Transverse colon (tissue), 4 donors: ENCODE measurements at places on chromosomes 4 and X.

GRCh38 chr4:48180234-48180633 lies 46.2 kb upstream of the TXK start:
- no peak for DNase-seq

- no peak for DNase-seq
Observed at GRCh38 chr4:16819652-16820051, 78.8 kb downstream of the LDB2 start.

GRCh38 chrX:82848111-82848510 lies 660.0 kb upstream of the POU3F4 start:
- DNase-seq: no peak

GRCh38 chr4:3372933-3373465 lies 68.8 kb upstream of the HGFAC start:
- DNase-seq: peak; percentile 66

GRCh38 chrX:51496501-51497291 lies at the start of gene NUDT11:
TSS of gene NUDT11 (minus strand) at chrX:51496592. CDS start at chrX:51496444, 148 bp downstream.
- DNase-seq: peak; percentile 46

DNA sequence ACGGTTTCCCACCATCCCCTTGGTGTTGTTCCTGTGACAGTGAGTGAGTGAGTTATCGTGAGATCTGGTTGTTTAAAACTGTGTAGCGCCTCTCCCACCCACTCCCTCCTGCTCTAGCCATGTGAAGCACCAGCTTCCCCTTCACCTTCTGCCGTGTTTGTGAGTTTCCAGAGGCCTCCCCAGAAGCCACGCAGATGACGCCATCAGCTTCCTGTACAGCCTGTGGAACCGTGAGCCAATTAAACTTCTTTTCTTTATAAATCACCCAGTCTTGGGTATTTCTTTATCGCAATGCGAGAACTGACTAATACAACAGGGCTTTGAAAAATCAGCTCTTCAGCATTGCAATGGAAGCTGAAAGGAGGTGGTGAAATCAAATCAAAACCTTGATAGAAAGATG lies 50.0 kb downstream of the FGFBP1 start:
- DNase-seq: no peak

- DNase-seq: no peak
Observed at GRCh38 chr4:48031802-48032525, 15.4 kb downstream of the NIPAL1 start.

DNA sequence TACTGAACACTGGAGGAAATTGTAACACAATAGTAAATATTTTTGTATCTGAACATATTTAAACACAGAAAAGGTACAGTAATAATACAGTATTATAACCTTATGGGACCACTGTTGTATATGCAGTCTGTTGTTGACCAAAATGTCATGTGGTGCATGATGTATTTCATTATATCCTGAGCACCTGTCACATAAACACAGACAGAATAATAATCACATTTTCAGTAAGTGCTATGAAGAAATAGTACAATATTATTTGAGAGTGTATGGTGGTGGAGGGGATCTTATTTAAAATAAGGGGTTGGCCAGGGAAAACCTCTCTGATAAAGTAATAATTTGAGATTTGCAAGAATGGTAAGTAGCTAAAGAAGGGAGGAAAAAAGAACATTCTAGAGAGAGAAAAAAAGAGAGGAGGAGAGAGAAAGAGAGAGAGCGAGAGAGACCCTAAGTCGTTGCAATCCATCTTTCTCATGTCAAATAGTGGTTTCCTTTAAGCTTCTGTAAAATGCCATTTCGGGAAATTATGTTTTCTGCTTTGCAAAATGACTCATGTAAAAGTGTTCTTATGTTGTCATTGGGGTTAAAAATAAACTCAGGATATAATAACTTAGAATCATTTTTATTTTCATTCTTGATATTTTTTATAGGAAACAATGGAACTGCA lies 19.3 kb upstream of the CLNK start:
- DNase-seq: no peak

DNA sequence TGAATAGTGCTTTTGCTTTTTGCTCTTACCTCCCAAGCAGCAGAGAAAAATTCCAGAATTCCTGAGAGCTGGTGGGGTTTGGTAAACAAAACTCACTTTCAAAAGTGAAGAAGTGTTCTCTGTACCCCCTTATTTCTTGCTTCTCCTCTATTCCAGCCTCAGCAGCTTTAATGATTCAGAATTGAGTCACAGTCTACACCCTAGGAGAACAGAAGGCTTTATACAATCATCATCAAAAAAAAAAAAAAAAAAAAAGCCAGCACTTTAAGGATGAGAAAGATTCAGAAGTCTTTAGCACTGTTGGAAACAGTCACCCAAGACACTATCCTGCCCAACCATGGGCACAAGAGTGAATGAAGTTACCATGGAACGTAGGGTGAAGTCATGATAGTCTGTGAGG lies 1583.1 kb upstream of the PCDH10 start:
- no peak for DNase-seq

DNA sequence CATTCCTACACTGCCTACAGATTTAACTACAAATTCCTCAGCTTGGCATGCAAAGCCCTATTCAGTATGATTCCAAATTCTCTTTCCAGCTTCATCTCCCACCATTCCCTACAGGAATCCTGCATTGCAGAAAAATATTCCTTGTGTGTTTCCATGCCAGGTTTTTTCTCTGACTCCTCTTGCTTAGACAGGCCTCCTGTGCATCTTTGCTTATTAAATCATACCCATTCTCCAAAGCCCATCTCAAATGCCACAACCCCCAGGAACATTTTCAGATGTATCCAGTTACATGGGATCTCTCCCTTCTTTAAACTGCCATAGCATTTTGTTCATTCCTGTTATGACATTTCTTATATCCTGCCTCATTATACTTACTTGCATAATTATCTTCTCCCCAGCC lies 106.4 kb upstream of the GRIA3 start:
- no peak for DNase-seq

DNA sequence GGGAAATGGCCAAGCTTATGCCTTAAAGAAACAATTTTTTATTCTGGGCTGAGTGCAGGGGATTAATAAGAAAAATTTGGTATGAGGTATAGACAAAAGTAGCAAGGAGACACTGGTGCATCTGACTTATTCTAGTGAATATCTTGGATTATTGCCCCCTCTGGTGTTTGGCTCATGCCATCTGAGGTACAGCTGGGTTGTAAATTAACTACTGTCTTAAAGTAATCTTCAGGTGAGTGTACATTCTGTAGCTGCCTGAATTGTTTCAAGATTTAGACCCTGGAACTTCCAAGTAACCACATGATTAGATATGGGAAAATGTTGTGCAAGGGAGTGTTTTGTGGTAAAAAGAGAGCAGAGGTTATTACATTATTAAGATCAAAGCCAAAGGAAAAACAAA lies 988.7 kb downstream of the FAM133A start:
- DNase-seq: no peak

DNA sequence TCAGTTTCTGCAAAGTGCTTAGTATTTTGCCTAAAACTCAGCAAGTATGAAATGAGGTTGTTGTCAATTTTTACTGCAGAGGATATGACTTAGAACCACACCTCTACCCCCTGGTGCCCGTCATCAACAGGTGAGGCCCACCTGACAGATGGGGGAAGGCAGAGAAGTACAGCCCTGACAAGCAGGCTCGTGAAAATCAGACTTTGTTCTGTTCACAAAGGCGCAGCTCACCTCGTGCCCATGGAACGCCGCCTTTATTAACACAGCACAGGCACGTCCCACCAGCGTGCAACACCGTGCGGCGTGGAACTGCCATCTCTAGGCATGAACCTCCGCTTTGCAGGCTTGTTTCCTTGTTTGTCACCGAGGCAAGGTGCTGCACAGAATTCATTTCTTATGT lies 13.3 kb downstream of the CYP4V2 start:
- DNase-seq: peak; percentile 73

- no peak for DNase-seq
Observed at GRCh38 chrX:13692771-13693231, 3.9 kb downstream of the RAB9A start.

DNA sequence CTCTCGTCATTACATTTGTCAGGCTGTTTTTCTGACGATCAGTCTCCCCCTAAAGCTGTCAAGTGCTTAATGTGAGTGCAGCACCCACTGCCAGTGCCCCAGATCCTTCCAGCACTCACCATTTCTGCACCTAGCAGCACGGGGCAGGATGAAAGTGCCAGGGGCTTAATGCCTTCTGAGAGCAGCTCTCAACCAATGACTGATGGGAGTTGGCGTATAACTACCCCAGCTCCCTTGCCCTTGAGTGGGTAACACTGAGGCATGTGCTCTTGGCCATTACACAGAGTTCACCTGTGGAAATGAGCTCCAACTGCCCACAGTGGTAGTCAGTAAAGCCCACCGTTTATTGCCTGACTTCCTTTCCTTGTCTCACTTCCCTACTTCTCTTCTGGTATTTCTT lies 226.2 kb upstream of the BCOR start:
- DNase-seq: no peak

DNA sequence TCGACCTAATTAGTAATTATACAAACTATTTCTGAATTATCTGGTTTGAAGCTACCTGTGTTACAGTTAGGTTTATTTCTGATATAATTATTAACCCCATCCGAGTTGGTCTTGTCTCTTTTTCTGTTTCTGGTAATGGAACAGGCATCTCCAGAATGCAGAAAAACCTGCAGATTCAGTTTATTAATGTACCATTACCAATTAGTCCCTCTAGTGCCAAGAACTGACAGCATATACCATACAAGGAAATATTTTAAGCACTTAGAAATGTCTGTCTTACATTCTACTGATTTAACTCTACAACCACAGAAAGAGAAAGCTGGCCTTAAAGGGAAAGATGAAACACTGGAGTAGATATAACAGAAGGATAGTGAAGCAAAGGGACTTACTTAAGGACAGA lies 570.6 kb downstream of the CENPC start:
- no peak for DNase-seq

GRCh38 chrX:70878902-70879301 lies 29.6 kb downstream of the TEX11 start:
- DNase-seq: no peak

DNA sequence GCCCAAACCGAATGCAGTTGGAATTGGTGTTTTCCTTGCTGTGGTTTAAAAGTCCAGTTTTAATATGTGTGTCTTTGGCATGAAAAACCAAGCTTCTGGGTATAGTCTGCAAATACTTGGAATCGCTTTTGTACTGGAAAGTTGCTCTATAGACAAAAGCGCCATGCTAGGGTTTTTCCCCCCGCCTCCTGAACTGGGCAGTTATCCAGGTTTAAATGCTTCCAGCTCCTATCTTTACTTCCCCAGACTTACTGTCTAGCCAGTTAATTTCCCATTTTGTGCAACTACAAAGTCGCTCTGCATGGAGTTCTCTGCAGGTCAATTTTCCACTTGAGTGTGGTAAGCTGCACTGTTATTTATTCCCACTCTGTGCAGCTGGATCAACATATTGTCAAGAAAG lies 2.7 kb downstream of the RASL11B start:
- DNase-seq: no peak

GRCh38 chr4:143358923-143359643 lies 22.4 kb downstream of the GAB1 start:
- peak; percentile 78 for DNase-seq

DNA sequence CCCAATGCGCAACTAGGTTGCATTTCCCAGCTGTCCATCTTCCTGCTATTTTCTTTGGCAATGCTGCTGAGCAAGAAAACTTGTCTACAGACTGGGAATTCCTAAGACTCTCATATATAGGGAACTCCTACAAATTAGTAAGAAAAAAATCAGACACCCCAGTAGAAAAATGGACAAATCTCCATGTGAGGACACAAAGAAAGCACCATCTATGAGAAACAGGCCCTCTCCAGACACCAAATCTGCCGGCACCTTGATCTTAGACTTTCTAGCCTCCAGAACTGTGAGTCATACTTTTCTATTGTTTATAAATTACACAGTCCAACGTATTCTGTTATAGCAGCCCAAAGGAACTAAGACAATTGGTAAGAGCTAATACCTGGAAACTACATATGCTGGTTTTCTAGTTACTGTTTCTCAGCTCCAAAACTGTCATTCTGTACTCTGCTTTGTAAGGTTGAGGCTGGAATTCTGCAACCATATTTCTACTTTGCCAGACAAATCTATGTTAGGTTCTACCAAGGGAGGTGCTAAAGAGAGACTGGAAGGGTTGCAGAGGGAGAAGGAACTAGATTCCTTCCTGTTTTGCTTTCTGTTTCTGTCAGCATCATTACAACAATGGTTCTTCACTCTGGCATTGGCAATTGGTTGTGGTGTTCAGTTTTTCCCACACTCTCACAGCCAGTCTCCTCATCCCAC lies 35.7 kb upstream of the FAM241A start:
- no peak for DNase-seq

DNA sequence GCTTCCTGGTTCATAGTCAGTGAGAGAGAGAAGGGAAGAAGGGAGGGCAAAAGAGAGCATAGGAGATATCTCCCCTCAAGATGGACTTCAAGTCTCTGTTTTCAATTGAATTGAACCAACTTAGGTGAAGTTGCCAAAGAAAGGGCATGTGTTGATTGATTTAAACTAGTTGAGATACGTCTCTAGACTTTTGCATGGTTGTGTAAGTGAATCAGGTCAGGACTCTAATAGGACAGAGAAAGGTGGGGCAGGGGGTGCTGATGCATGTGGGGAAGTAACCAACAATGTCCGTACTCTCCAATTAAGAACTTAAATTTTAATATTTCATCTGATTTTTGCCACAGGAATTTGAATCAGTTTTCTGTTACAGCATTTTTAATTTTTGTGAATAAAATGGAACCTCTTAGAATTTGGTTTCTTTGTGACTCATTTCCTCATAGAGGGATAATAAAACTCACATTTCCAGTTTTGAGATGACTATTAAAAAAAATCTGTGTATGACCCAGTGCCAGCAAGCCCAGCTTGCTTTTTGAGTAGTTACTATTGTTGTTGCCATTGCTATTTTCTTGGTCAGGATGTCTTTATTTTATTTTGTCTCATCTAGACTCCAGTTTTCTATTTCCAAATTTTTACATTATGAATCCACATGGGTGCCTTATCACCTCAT lies 37.3 kb downstream of the SLIT2 start:
- no peak for DNase-seq

DNA sequence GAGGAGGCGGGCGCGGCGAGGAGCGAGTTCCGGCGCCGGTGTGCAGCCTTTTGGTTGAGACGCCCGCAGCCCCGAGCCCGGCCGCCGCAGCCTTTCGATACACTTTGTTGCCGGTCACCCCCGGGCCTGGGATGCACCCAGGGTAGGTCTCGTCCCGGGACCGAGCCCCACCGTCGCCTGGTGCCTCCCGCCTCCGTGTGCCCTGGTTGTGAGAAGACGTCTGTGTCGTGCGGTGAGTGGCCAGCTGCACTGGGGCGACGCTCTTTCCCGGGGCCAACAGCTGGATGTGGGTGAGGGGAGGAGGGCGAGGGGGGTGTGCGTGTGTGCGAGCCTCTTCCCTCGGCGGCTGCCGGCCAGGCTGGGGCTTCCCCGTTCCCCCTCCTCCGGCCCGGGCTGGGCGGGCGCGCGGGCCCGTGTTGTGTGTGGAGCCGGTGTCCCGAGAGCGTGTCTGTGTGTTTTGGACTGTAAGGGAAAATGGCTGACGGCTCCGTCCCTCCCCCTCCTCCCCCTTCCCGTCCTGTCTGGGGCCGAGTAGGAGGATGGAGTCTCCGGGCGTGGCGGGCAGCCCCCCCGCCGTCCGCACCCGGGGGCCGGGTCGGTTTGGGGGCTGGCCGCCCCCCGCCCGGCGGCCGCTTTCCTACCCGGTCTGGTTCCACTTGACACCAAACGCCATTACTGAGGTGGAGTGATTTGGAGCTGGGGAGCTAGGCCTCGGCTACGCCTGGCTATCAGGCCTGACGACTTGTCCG lies 807 bp downstream of the USP9X start:
- DNase-seq: peak; percentile 60
